Myometrial cell (primary cell): ENCODE measurements at places on chromosomes 11 and 22. TPM values are rescaled to one million over a fixed set of nuclear protein-coding genes. Genes with fewer than 3 reads are reported as not detected.

Gene PLAAT2
- total RNA-seq: not detected in 2 replicates

Gene APLNR
- not detected in 2 replicates for total RNA-seq

Gene CCDC89
- 2.3 and 4.8 TPM in 2 replicates for total RNA-seq

Gene AGBL2
- total RNA-seq: 0.86 and 10.3 TPM in 2 replicates

Gene PGA5
- not detected in 2 replicates for total RNA-seq

Gene SPON1
- total RNA-seq: not detected in 2 replicates

Gene KCNQ1OT1
- total RNA-seq: 0.29 and 0.35 TPM in 2 replicates

Gene UBQLN3
- total RNA-seq: not detected in 2 replicates

Gene MB
- not detected in 2 replicates for total RNA-seq

Gene VSIG2
- total RNA-seq: 1.6 TPM in 1 of 2 replicates, not detected in the other

Gene CSNK1E
- 116 and 152 TPM in 2 replicates for total RNA-seq

Gene C2CD2L
- total RNA-seq: 5.8 and 7.8 TPM in 2 replicates

Gene ATF4
- total RNA-seq: 498 and 521 TPM in 2 replicates

Gene IL18
- total RNA-seq: 22.3 and 26.8 TPM in 2 replicates

Gene GGT5
- total RNA-seq: 16.1 and 28.3 TPM in 2 replicates

Gene MS4A6A
- not detected in 2 replicates for total RNA-seq

Gene MICAL2
- 134 and 162 TPM in 2 replicates for total RNA-seq

Gene MPPED2
- total RNA-seq: not detected in 2 replicates

Gene P2RX6
- total RNA-seq: 1.2 TPM in 1 of 2 replicates, not detected in the other

Gene CSKMT
- 2.9 and 20.2 TPM in 2 replicates for total RNA-seq

Gene C1QTNF5
- 10.7 and 12.9 TPM in 2 replicates for total RNA-seq

Gene VPREB3
- not detected in 2 replicates for total RNA-seq

Gene C11orf86
- not detected in 2 replicates for total RNA-seq

Gene KLHL22
- 22.5 and 29.4 TPM in 2 replicates for total RNA-seq

Gene TRABD
- 35.6 and 44.1 TPM in 2 replicates for total RNA-seq

Gene CABP4
- not detected in 2 replicates for total RNA-seq

Gene CFAP300
- total RNA-seq: 12.1 and 12.4 TPM in 2 replicates

Gene MMP8
- not detected in 2 replicates for total RNA-seq

Gene UCP3
- under 0.01 TPM in 1 of 2 replicates, not detected in the other for total RNA-seq

Gene INPP5J
- total RNA-seq: 0.18 and 0.86 TPM in 2 replicates

Gene HTR3B
- total RNA-seq: not detected in 2 replicates

Gene BIK
- total RNA-seq: not detected in 2 replicates
